Renal pelvis (tissue), 12 donors: ENCODE measurements at places on chromosomes 1 and 21. TPM values are rescaled to one million over a fixed set of nuclear protein-coding genes. Genes with fewer than 3 reads are reported as not detected.

PROK1 gene
- not detected for polyA plus RNA-seq

GRCh38 chr1:110082477-110082876 lies 12.0 kb upstream of the ALX3 start:
- no peak for DNase-seq

GRCh38 chr1:62247391-62248168 lies 52.9 kb downstream of the L1TD1 start:
- no peak for DNase-seq

DNA sequence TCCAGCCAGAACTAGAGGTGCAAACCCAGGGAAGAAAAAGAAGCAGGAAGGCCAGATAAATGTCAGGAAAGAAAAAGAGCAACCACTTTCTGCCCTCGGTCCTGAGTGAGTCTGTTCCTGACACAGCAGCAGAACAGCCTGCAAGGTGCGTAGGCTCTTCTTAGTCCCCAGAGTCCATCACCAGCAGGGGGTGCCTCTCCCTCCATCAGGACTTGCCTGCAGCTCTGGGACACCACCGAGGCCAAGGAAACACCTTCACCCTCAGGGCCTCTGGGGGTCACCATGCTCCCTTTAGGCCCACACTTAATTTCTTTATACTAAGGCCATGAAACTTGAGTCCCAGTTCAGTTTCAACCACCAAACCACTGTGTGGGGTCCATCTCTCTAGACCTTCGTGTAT lies 43.7 kb upstream of the NFASC start:
- DNase-seq = no peak

DMRTA2 gene
- not detected for polyA plus RNA-seq

DNA sequence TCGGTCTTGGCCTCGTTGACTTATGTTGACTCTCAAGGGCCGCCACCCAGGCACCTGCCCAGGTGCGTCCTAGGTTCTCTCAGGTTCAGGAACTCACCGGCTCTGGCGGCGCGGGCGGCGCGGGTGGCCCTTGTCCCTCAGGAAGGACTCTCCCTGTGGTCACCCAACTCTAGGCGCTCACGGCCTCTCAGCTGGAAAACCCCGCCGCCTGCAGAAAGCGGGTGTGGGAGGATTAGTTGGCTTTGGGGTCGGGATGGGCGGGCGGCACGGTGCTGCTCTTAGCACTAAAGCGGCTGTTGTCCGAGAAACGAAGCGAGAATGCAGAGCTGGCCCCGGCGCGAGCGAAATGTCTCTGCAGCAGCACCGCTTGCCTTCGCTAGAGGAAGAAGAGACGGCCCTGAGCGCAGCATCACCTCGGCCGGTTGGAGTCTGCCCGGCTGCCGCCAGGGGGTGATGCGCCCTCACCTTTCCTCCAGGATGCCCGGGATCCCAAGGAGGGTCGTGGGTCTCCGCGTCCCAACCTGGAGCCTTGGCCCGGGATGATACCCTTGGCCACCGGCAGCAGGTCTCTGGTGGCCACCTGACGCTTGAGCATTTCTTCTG lies 8.1 kb upstream of the TADA1 start:
- DNase-seq = peak; percentile 46

- no peak for DNase-seq
Measured at GRCh38 chr1:235207209-235207565, 46.1 kb upstream of the RBM34 start.

GRCh38 chr1:235972311-235972689 lies 92.6 kb downstream of the NID1 start:
- no peak for DNase-seq

SIPA1L2 gene
- 32.3 TPM for polyA plus RNA-seq

- no peak for DNase-seq
Measured at GRCh38 chr1:89382479-89382878, 18.6 kb downstream of the GBP6 start.

AKR7A3 gene
- 2.8 TPM for polyA plus RNA-seq

DNA sequence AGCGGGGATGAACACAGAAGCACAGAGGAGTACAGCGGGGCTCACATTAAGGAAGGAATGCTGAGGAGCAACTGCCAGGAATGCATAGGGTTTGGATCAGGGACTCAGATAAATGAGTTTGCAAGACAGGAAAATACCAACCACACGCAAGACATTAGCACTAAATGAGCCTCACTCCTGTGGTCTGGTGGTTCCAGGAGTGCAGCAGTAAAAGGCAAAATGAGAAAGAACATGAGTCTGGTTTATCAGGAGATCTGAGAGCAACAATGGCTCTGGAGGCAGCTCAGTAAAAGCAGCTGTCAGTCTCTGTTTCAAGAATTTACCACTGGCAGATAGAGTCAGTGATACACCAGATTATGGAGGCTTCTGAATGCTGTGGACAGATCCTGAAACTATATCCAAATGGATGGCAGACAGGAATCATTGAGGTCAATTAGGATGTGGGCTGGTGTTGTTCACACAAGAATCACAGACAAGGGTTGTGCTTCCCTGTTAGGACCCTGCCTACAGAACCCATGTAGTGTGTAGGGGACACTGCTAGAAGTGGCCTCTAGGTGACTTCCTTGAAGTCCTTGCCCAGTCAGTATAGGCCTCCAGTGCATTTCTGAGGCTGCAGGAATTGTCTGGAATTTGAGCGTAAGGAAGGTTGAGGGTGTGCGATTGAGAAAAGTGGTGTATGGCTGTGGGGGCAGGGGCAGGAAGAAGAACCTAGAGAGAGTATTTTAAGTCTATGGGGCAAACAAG lies 50.3 kb downstream of the CASQ2 start:
- DNase-seq = no peak

DMBX1 gene
- not detected for polyA plus RNA-seq

- DNase-seq = no peak
Measured at GRCh38 chr1:116529199-116529631, 41.6 kb downstream of the CD58 start.

- DNase-seq = no peak
Measured at GRCh38 chr1:2226525-2227345, 1.4 kb upstream of the SKI start.

GRCh38 chr1:240650877-240651276 lies 38.9 kb upstream of the GREM2 start:
- no peak for DNase-seq

- DNase-seq = no peak
Measured at GRCh38 chr1:99527545-99527944, 118.4 kb upstream of the PALMD start.

LAD1 gene
- polyA plus RNA-seq = 30.0 TPM

OR2L13 gene
- not detected for polyA plus RNA-seq

LINGO4 gene
- not detected for polyA plus RNA-seq

DNA sequence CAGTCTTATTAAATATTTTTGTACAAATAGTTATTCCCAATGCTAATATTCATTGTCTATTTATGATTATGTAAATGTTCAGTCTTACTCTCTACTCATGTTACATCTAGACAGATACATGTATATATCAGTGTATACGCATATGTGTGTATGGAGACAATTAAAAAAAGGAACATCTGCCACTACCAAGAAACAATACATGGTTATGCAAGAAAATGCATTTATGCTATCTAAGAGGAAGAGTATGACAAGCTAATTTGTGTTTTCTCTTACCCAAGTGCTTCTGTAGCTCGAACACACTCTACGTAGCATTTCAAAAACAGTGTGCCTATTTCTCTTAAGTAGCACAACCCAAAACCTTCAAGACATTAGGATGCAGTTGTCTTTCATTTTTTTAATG lies 6.1 kb upstream of the RLF start:
- no peak for DNase-seq

DNA sequence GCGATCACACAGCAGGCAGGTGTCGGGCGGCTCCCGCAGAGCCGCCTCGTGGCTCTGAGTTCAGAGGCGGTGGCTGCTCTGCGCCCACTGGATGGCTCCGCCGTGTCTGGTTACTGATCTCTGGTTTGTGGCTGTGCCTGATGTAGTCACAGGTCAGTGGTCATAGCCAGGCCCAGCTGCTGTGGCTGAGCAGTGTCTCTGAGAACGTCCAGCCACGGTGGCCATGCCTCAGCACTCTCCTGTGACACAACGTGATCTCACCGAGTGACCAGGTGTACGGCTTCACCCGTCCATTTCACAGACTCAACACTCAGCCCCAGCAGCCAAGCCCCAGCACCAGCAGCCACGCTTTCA lies 61.2 kb downstream of the KCNN3 start:
- DNase-seq = peak; percentile 38

GRCh38 chr1:115666702-115667101 lies 24.9 kb downstream of the VANGL1 start:
- DNase-seq = no peak

DNA sequence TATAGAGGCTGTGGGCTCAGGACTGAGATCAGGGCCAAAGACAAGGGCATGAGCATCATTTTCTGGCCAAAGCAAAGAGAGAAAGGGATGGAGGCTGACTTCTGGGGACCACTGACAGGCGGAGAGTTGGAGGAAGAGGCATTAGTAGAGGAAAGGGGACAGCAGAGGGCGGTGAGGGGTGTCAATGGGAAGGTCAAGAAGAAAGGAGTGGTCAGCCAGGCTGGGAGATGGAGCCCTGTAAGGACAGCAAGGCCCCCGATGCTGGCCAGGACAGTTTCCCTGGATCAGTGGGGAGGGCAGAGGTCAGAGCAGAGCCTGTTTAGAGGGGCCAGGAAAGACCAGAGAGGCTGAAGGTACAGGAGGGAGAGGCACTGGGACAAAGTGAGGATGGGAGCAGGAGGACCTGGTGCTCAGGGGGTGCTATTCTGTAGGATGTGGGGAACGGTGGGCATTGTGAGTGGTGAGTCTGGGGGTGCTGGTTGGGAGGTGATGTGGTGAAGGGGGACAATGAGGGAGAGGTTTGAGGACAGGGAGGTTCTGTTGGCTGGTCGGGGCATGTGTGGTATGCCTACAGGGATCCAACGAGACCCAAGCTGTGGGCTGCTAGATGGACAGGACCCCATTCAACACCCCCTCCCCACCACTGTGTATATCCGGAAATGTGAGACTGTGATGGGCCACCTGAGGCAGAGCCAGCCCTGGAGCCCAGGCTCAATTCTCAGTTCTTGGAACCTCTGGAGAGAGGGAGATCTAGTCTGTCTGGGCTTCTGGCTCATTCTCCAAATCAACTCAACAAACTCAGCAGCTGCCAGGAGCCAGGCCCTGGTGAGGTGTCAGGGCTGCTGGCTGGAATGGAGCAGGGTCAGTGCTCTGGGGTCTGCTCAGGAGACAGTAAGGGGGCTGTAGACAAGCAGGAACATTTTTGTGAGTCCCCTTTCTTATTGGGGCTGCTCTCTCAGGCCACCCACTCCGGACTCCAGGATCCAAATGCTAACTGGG lies 1.4 kb upstream of the FAM151A start:
- no peak for DNase-seq

- no peak for DNase-seq
Measured at GRCh38 chr1:2316451-2316961, 74.8 kb downstream of the MORN1 start.

DNA sequence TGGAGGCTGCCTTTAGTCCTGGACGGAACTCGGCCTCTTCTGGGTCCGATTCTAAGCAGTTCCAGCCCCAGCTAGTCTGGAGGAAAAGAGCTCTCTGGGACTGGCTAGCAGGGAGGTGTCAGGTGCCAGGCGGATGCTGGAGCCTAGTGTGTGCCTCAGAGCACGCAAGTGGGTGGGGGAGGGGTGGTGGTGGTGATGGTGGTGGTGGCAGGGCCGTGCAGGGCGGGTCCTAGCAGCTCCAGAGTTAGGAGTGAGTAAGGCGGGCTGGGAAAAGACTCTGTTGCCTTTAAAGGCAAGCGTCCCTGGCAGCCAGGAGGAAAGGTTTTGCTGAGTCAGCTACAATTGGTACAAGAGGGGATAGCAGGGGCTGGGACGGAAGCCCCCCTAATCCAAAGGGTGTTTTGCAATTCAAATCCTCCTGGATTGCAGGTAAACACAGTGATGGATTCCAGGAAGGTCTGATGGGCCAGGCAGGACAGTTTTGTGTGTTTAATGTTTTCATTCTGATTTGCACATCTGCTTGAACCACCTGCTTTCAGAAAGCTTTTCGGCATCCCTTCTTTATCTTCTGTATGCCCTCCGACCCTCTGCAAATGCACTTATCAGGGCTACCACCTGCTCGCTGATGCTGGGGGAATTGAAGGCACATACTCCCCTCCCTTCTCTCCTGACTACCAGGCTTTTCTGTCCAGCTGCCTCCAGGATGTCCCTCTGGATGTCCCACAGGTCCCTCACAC lies 4.1 kb upstream of the SLC2A1 start:
- DNase-seq = no peak

DNA sequence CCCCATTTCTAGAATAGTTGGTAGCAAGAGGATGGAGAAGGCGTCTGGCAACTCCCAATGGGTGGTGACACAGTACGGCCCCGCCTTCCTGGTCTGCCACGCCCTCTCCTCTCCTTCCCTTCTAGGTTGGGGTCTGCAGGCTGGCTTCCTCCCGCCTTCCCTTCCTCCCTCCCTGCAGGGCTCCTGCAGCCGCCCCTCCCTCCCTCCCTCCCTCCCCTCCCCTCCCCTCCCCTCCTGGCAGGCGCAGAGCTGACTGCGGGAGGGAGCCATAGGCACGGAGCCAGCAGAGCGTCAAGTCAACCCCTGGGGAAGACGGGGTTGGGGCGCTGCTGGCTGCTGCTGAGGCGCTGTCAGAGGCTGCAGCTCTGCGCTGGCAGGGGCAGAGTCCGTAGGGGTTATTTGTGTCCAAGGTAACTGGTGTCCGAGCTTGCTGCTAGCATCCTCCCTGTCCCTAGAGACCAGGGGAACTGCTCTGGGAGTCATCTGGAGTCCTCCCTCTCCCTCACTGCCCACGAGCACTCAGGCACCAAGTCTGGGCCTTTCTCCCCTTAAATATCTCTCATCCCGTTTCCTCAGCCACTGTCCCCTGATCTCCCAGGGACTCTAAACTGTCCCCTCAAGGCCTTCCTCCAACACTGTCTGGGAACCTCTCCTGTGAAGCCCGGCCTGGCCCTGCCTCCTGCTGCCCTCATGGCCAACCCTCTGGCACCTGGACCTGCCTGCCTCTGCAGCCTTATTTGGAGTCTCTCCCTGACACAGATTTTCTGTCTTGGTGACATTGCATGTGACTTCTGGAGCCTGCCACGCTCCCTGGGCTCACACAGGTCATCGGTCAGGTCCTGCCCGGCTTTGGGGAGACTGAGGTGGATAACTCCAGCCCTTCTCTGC lies 57.4 kb upstream of the ACOT11 start:
- no peak for DNase-seq

CFAP141 gene
- polyA plus RNA-seq = not detected

- no peak for DNase-seq
Measured at GRCh38 chr1:167707942-167708341, 13.8 kb upstream of the MPZL1 start.

DNA sequence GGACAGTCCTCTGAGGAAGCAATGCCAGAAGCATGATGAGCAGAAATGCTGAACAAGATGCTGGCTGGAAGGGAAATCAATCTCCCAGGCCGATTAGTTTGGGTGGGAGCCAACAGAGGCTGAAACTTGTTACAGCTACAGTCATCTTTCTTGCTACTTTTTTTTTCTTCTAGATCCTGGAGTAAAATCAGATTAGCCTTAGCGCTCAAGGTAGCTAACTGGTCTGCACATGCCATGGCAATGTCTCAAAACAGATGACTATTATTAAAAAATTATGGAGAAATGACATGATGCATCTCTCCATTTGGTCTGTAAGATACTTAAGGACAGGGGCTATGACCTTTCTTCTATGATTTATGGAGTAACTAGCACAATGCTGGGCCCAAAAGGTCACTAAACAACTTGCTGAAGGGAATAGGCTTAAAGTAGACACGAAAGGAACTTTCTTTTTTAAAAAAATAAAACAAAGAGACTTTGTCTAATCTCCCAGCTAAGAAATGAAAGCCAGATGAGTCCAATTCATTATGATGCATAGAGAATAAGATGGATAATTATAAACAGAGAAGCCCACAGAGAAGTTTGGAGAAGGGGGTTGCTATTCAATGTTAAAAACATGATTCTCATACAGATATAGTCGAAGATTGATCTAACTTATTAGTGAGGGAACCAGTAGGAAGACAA lies 42.5 kb downstream of the UTP25 start:
- DNase-seq = no peak
